CD4-positive, alpha-beta T cell treated with Interferon alpha-2 for 1 hour (primary cell): ENCODE measurements at places on chromosomes 13 and 19.

DNA sequence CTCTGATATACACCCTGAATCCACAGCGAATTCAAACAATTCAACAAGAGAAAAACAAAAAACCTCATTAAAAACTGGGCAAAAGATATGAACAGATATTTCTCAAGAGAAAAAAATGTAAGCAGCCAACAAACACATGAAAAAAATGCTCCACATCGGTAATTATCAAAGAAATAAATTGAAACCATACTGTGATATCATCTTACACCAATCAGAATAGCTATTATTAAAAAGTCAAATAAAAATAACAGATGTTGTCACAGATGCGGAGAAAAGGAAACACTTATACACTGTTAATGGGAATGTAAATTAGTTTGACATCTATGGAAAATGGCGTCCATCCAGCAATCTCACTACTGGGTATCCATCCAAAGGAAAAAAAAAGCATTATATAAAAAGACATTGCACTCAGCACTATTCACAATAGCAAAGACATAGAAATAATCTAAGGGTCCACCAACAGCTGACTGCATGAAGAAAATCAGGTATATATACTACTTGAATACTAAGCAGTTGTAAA lies 1495.0 kb upstream of the PCDH20 start:
- no peak for DNase-seq

DNA sequence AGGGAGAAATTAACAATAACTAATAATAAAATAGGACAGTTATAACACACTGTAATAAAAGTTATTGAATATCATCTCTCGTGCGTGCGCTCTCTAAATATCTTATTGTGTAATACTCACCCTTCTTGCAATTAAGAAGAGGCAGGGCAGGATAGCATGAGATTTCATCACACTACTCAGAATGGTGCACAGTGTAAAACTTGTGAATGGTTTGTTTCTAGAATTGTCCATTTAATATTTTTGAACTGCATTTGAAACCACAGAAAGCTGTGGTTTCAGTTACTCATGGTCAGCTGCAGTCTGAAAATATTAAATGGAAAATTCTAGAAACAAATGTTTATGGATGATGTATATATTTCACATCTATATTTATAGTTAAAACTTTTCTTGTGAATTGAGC lies 161.1 kb downstream of the DCT start:
- DNase-seq = no peak

- no peak for DNase-seq
These were observed 78.4 kb upstream of the ARHGEF7 start for GRCh38 chr13:111036665-111037064.

GRCh38 chr13:33676045-33676989 lies 141.6 kb upstream of the RFC3 start:
- peak; percentile 22 for DNase-seq

DNA sequence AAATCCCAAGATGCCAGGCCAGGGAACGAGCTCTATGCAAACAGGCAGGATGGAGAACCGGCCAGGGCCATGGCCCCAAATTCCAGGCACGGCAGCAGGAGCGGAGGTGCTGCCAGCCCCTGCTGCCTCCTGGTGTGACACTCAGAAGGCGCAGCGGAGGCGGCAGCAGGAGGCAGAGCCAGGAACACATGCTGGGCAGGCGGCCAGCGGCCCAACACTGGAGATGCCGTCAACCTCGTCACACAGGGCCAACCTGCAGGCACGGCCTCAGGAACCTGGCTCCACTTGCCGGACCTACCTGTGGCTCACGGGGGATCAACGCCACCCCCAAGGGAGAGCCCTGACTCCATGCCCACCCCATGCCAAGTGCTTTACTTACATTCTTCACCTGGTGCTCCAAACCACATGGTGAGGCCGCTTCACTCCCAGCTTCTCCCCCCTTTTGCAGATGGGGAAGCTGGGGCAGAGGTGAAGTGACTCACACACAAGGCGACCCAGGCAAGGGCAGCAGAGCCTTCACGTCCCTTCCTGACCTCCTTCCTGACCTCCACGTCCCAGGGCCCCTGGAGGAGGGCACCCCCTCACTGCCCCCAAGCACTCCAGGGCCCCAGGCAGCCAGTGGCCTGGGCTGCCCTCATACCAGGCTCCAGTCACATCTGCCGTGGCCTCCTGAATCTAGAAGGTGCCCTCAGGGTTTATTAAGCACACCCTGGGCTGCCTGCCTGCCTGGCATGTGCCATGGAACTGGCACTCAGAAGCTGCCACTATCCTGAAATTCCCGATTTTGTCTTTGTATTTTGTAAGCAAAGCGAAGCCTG lies 43.5 kb downstream of the GGACT start:
- no peak for DNase-seq

- DNase-seq = peak; percentile 79
These were observed 34.4 kb downstream of the PIP5K1C start for GRCh38 chr19:3665681-3666544.

- DNase-seq = no peak
These were observed 107.4 kb upstream of the SLC7A1 start for GRCh38 chr13:29702912-29703351.

DNA sequence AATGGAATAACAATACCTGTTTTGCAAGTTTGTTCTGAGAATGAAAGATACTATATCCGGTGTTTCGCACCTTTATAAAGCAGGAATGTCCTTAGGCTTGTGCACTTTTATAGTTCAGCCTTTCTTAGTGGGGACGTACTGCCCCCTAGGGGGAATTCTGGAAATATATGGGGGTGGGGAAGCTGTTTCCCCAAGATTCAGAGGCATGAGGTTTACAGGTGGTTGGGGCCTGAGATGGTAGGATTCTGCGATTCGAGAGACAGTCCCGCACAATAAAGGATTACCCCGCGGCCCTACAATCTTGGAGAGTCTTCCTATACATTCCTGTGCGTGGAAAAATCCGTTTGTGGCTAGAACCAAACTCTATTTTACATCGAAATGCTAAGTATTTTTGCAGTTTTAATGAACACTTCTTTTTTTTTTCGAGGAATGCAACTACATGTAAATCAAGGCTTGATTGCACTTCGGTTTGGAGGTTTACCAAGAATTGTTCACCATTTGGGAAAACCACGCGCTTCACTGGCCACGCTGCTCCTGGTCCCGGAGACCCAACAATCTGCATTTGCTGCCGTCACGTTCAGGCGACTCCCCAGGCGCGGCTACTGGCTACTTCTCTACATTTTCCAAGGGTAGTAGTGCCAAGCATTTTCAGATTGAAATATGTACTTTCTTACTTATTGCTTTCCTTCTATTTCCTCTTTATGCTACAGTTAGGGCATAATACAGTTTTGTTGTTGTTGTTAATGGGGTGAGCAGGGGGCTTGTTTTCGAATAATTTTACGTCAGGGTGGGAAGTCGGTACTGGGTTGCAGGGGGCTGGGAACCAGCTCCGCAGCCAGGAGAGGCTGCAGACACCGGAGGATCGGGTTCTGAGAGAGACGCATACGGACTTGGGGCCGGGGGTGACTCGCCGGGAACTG lies 830 bp downstream of the NEK5 start:
- peak; percentile 75 for DNase-seq

- DNase-seq = no peak
These were observed 391.8 kb downstream of the FGF9 start for GRCh38 chr13:22062478-22063205.
